ENCODE measurements at places on chromosomes 13 and 19. TPM values are rescaled to one million over a fixed set of nuclear protein-coding genes. Genes with fewer than 3 reads are reported as not detected.

The PRDX2 gene
- 750 TPM for total RNA-seq

The ZNF136 gene
- total RNA-seq, result 5.0 TPM

The NKPD1 gene
- total RNA-seq, result 0.07 TPM

The ACTL9 gene
- total RNA-seq, result not detected

The ZNF579 gene
- total RNA-seq, result 14.7 TPM

The ETV2 gene
- 0.27 TPM for total RNA-seq

The ZNF567 gene
- total RNA-seq, result 3.7 TPM

The ERICH4 gene
- total RNA-seq, result not detected

The PGLYRP1 gene
- total RNA-seq, result 0.50 TPM

The RASIP1 gene
- total RNA-seq, result 13.7 TPM

The ZNF460 gene
- 26.4 TPM for total RNA-seq

The CD37 gene
- total RNA-seq, result 6.5 TPM

The USHBP1 gene
- 9.3 TPM for total RNA-seq

The PEAK3 gene
- total RNA-seq, result 0.87 TPM

The GRK1 gene
- 0.42 TPM for total RNA-seq

The CGB3 gene
- total RNA-seq, result not detected

The CASP14 gene
- not detected for total RNA-seq

The ZNF224 gene
- total RNA-seq, result 15.5 TPM

The ZNF470 gene
- 4.2 TPM for total RNA-seq

Data from left ventricle myocardium superior (tissue), 1 donor.